ENCODE measurements at places on chromosomes 7 and 10.

- DNase-seq, result no peak
These were observed 28.1 kb downstream of the ENO4 start for GRCh38 chr10:116877391-116877790.

DNA sequence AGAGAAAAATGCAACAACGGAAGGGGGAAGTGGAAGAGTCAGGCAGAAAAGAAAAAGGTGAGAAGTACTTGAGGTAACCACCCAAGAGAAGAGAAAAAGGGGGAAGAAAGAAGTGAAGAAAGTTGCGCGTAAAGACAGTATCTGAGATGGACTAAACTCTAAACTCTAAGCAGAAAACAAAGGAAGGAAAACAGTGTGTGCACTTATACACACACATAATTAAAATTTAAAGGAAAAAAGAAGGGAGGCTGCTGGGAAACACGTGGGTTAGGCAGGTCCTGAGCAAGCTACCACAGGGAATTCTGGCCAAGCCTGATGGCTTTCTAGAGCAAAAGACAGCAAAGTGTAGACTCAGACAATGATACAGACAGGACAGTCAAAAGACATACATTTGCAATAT lies 78.0 kb downstream of the UBE2H start:
- DNase-seq, result no peak

GRCh38 chr10:130257897-130258296 lies 121.7 kb downstream of the GLRX3 start:
- DNase-seq, result no peak

- no peak for DNase-seq
These were observed 20.6 kb upstream of the ERCC6 start for GRCh38 chr10:49559476-49559875.

DNA sequence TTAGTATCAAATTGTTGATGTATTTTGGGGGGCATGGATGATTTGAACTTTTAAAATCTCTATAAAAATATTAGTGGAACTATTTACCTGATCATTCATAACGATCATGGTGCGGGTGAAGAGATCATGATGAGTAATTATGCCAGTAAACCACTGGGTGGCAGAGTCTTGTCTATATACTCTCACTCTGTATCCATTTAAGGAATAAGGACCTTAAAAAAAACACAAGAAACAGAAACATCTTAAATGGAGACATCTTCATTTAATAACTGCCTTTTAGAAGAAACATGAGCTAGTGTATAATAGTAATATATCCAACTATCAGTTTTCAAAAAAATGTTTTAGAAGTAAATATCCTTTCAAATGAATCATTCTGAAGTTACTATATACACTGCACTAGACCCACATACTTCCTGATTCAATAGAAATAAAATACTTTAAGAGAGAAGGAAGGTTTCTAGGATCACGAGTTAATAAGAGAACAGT lies 84.0 kb downstream of the NRBF2 start:
- no peak for DNase-seq

DNA sequence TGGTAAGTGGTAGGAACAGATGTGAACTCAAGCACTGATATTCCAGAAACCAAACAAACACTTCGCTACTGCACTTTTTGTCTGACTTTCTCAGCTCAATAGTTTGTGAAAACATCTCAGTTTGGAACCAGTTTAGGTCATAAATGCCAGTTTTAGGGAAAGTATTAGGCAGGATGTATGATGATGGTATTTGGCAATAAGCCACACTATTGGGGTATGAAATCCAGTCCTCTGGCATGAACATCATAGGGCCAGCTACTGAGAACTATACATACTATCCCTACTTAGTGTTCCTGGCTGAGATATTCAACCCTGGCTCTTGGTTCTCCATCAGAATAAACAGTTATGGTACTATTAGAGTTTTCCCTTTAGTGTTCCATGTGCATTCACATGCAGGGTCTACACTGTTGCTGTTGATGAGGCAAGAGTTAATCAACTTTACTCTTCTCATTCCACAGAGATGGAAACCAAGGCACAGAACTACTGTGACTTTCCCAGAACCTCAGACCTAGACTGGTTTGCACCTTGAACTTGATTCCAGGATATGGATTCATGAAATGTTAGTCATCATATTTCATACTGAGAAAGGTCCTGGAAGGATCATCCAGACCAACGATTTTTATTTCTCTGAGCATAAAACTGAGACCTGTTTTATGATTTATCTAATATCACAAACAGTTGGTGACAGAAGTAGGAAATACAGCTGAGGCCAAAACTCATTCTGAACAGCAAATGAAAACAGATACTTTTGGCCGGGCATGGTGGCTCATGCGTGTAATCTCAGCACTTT lies 20.0 kb upstream of the IFIT2 start:
- DNase-seq, result no peak

DNA sequence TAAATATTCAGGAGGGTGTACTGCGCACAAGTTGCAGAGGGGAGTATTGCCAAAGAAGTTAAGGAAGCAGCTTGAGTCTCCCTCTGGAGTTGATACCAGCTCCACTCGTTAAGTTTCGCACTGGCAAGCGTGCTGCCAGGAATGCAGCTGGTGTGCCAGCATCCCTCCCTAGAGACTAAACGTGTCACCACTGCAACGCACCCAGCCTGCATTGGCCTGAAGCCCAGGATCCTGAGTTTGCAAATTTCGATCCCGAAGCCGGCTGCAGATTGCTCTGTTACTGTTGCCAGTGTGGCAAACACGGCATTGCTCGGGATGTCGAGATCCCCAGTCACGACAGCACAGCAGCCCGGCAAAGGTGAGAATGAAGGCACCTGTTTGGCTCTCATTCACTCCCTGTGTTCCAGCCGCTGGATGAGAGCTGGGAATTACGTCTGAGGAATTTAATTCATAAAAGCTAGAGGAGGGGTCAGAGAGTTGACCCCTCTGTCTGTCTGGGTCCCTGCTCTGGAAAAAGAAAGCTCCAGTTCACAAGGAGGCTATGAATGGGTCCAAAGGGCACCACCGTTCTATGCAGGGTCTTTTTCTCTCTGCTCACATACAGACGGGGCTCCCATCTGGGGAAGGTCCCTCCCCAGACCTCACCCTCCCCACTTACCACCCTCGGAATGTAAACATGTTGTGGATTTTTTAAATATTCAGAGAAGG lies 61.0 kb downstream of the NRP1 start:
- DNase-seq, result no peak

DNA sequence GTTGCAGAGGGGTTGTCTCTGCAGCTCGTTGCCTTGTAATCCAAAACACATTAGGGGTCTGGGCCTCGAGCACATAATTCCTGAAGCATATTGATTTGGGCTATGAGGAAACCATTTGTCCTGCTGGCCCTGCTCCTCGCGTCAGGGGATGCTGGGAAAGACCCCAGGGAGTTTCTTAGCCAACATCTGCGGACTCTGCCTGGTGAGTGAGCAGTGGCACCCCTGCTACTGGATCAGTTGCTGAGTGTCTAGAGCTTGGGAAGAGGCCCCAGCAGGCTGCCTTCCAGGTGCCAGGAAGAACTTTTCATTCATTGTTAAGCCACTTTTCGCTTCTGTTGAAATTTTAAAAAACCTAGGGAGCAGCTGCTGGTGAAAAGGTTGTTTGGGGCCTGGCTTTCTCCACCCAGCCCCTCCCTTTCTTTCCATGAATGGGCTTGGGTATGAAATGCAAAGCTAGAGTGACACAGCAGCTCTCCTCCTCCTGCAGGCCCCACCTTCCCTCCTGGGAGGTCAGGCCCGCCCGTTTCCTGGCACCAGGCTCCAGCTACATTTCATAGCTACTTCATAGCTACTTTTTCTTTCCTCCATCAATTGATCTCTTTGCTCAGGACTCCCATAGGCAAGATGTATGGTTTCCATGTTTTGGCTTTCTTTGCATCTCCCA lies 26.8 kb downstream of the TACR2 start:
- no peak for DNase-seq

GRCh38 chr10:130928306-130928705 lies 383.2 kb downstream of the TCERG1L start:
- DNase-seq, result no peak

DNA sequence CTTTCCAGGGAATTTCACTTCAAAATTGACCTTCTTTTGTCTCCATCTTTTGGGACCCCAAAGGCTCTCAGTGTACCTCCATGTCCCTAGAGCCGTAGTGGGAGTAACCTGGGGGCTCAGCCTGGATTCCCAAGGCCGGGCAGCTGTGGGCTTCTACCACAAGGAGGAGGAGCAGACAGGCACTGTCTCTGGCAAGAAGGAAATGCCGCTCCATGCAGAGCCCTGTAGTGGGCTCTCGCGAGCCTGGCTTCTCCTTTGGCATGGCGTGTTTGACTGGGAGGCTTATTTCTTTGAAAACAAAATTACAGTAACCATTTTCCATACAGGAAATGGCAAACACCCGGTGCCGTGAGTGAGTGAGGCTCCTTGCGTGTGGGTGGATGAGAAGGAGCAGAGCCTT lies 76.8 kb upstream of the FAM180A start:
- no peak for DNase-seq

DNA sequence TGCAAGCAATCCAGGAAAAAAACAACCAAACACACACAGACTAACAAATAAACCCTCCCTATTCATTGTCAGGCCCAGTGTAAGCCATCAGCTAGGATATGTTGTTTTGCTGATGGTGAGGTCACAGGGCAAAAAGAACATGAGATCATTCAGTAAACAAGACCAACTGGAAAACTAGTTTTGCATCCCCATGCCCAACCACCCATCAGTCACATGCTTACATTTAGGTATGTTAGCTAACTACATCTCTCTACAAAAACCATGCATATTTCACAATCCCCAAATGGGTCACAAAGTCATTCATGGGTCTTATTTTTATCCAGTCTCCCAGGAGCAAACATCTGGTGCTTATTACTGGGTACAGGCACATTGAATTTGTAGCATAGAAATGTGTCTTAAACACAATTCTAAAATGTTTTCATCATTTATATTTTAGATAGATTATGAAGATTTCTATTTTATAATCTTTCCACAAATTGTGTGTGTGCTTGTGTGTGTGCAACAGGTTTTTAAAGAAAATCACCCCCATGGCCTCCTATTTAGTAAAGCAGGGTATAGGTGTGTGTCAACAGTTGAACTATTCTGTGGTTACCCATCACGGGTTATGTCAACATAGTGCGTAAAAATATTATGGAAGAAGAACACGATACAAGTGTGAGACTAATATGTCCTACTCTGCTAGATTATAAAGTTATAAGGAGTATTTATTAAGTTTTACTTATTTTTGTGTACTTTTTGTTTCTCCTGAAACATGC lies 103.8 kb upstream of the AKR1E2 start:
- DNase-seq, result no peak

DNA sequence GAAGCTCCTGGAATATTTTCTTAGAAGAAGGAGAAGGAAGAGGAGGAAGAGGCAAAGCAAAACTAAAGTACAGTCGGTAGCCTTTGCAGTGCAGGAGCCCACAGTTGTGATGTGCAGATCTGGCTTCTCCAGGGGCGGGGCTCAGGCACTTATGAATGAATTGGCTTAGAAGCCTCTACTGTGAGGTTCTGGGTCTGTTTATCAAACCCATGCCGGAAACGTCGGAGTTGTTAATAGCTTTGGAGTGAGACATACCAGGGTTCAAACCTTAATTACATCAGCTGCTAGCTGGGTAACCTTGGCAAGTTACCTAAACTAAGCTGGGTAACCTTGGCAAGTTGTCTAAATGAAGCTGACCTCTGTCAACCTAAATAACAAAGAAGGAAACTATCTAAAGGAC lies 89.3 kb upstream of the PITRM1 start:
- DNase-seq, result no peak

DNA sequence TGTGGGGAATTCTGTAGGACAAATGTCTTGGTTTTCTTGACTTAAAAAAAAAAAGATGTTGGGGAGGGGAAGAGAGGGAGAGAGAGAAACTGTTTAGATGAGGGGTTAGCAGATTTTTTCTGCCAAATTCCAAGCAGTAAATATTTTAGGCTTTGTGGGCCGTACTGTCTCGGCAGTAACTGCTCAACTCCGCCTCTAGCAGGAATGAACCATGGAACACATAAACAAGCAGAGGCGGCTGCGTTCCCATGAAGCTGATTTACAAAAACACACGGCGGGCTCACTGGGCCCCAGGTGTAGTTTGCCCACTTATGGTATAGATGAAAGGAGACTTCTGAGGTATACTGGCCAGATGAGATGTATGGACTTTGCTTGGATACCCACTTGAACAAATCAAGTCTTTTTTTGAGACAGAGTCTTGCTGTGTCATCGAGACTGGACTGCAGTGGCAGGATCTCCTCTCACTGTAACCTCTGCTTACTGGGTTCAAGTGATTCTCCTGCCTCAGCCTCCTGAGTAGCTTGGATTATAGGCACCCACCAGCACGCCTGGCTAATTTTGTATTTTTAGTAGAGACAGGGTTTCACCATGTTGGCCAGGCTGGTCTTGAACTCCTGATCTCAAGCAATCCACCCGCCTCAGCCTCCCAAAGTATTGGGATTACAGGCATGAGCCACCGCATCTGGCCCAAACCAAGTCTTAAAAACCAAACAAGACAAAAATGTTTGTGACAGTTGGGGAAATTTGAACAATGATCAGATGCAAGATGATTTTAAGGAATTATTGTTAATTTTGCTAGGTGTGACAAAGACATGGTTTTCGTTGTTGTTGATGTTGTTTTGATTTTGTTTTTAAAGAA lies 9.7 kb upstream of the ADAMTS14 start:
- DNase-seq, result no peak

GRCh38 chr7:99622596-99622995 lies 5.8 kb downstream of the ZSCAN25 start:
- no peak for DNase-seq

- no peak for DNase-seq
These were observed 436.8 kb downstream of the RPS24 start for GRCh38 chr10:78470267-78471103.

DNA sequence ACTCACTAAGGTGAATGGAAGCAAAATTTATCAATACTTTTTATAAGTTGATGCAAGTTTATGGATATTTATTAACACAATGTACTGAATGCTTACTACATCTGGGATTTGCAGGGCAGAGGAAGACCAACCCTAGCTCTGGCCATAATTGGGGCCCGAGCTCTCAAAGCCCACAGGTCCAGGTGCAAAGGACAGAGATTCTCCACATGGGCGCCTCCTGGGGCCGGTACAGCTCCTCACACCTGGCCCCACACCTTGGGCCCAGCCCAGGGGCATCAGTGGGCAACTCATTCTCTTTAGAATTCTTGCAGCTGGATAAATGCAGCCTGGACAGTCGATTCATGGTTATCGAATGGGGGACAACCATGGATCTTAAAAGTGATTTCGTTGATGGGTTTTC lies 47.1 kb downstream of the CALML3 start:
- no peak for DNase-seq

DNA sequence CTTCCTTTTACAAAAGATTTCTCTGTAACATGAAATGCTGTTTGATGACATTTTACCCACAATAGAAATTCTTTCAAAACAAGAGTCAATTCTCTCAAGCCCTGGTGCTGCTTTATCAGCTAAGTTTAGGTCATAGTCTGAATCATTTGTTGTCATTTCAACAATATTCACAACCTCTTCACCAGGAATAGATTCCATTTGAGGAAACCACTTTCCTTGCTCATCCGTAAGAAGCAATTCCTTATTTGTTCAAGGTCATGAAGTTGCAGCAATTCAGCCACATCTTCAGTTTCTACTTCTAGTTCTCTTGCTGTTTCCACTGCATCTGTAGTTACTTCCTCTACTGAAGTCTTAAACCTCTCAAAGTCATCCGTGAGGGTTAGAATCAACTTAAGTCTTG lies 315.3 kb downstream of the TYW1 start:
- no peak for DNase-seq

GRCh38 chr10:131174651-131175540 lies 136.6 kb downstream of the TCERG1L start:
- DNase-seq, result no peak

Measured in stimulated activated CD8-positive, alpha-beta memory T cell treated with anti-CD3 and anti-CD28 coated beads, Interleukin-7, amount 100 ng/mL, for 4 hours (primary cell).